ENCODE measurements at places on chromosomes 1 and 21.

GRCh38 chr1:10415211-10415930 is 14.9 kb upstream of the CENPS start:
- DNase-seq = peak; percentile 87

DNA sequence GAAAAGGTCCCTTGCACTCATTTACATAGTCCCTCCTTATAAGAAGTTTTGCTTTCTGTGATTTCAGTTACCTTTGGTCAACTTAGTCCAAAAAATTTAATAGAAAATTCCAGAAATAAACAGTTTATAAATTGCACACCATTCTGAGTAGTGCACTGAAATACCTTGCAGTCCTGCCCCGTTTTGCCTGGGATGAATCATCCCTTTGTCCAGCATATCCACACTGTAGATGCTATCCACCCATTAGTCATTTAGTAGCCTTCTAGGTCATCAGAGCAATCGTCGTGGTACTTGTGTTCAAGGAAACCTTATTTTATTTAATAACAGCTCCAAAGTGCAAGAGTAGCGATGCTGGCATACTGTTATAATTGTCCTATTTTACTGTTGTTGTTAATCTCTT is 38.0 kb downstream of the SPRTN start:
- DNase-seq = no peak

- no peak for DNase-seq
Observed at GRCh38 chr1:215056584-215056983, 26.0 kb upstream of the KCNK2 start.

DNA sequence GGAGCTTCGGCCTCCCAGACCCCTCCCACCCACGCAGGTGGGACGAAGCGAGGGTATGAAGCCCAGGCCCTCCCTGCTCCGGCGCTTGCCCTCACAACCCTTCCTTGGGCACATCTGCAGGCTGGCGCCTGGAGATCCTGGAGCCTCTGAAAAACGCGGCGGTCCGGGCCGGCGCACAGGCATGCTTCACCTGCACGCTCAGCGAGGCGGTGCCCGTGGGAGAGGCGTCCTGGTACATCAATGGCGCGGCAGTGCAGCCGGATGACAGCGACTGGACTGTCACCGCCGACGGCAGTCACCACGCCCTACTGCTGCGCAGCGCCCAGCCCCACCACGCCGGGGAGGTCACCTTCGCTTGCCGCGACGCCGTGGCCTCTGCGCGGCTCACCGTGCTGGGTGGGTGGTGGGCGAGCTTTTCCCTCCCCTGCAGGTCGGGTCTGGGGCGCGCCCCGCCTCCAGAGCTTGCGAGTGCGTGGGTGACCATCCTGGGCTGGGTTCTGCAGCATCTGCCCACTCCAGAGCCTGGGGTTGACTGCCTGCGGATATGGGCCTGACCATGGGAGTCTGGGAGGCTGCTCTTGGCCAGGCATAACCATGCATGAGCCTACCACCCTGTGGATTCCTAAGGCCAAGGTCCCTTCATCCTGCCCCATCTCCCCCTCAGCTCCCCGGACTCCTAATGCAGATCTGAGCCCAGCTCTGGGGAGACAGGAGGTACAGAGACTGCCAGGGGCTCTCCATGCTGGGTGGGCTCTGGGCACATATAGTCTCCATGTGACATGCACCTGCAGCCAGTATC is 89.8 kb downstream of the TRIM11 start:
- no peak for DNase-seq

DNA sequence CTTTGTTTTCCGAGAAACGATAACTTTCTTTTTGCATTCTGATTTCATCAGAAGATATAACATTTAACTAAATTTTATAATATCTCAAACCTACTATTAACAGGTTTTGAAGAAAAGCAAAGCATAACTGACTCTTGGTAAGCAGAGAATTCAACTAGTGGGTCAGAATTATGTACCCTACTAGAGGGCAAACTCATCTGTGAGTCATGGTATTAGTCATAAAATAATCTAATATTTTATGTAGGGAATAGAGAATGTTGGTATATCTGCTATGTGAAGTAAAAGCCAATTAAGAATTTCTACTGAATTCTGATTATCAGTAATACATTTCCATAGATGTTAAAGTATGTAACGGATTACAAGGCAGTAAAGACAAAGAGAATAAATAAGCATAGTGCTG is 56.8 kb downstream of the USP1 start:
- DNase-seq = no peak

DNA sequence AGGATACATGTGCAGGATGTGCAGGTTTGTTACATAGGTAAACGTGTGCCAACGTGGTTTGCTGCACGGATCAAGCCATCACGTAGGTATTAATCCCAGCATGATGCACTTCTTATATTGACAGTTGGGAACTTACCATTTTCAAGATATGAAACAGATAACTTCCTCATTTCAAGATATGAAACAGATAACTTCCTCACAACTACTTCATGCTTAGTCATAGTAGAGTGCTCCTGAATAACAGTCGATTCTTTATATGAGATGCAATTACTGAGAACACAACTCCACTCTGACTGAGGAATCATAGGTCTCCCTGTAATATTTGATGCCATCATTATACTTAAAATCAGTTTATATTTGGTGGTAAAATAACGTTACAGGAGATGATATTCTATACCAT is 1124.3 kb downstream of the AMY1C start:
- DNase-seq = no peak

DNA sequence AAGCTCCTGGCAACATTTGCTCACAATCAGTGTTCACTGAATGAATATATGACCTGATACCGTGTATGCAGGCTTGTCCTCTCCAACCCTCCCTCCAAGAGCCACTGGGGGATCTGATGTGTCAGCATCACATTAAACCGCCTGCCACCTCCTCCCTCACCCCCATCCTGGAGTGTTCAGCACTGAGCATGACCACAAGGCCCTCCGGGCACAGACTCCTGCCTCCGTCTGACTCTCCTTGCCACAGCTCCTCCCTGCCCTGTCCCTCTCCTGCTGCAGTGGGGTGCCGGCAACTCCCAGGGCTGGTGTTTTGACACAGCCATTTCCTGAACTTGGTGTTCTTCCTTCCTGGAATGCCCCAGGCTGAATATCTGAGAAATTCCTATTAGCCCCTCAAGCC is 136.7 kb downstream of the FCRL5 start:
- DNase-seq = no peak

GRCh38 chr1:173451981-173452380 is 25.2 kb upstream of the PRDX6 start:
- DNase-seq = no peak

DNA sequence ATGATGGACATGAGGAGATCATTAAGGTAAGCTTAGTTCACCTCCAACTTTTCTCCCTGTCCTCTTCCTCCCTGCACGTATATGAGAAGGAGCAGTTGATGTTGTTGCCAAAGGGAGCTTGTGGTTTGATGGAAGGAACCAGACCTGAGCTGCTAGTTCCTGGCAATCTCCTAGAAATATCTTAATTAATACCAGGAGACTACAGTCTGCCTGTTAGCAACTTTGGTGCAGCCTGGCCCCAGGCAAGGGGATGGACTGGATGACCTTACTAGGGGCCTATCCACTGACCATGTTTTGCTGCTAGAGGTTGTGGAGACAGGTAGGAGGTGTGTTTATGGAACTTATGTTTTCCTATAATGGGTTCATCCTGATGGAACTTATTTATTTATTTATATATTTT is 22.6 kb downstream of the TUFT1 start:
- DNase-seq = no peak

DNA sequence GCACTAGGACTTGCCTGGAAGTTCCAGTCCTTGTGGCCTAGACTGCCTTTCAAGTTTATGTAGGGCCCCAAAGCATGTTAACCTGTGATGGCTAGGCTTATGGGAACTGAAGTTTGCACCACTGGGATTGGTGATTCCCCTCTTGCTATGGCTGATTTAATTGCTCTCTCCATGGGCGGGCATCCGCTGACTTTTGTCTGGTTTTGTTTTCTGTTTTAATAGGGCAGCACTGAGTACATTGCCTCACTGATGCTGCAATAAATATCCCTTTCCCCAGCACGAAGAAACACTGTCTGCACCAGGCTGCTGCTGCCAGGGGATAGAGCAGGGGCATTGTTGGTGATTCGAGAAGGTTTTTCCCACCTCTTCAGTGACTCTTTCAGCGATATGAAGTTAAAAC is 73.3 kb upstream of the PDE4B start:
- DNase-seq = no peak

DNA sequence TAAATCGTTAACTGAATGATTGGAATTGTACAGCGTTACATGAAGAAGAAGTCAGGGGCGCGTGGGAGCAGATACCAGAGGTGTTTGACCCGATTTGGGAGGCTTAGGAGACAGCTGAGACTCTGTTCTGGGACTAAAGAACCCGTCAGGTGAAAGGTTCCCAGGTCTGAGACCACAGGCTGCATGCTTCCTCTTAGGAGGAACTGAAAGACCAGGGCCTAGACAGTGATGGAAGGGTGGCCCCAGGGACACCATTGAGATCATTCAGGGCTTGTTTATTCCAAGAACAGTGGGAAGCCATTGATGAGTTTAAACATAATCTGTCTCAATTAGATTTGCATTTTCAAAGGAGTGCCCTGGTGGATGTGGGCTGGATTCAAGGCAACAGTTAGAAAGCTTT is 904 bp downstream of the KLF17 start:
- DNase-seq = no peak

DNA sequence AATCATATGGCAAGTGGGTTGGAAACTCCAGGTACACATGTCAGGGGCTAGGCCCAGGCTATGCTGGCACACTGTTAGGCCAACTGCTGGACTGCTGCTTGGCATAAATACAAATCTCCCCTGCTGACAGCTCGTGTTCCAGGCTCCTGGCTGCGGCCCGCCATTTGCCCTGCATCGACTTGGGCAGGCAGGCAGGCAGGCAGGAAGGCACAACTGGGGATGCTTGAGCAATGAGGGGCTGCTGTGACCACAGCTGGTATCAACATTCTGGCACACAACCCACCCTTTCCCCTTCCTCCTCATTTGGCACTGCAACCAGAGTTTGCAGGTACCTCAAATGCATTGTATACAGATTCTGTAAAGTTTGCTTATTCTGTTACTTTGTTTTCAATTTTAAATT is 53.2 kb downstream of the SAMSN1 start:
- DNase-seq = no peak

- no peak for DNase-seq
Observed at GRCh38 chr1:14661222-14661621, 62.7 kb downstream of the KAZN start.

DNA sequence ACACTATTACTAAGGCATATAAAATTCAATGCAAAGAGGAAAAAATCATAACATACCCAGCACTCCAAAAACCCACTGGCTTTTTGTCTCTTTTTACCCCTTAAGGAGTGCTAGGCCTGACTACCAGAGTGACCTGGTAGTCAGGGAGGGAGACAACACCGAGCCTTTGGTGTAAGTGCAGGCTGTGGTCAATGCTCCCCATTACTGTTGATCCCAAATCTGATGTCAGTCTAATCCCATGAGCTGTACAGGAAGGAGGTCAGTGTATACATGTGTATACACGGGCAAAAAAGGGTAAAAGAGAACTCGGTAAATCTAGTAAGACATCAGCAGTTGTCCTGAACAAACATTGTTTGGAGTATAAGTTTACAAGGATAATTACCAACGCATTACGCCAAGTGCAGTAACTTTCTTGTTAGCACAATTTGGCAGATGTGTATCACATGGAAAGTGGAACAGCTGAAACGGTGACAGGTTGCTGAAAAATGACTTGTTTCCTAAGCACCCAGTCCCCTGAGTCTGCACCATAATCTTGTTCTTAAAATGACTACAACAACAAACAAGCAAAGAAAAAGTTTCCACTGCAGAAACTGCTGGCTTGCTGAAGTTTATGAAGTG is 217.9 kb downstream of the KCNH1 start:
- no peak for DNase-seq

DNA sequence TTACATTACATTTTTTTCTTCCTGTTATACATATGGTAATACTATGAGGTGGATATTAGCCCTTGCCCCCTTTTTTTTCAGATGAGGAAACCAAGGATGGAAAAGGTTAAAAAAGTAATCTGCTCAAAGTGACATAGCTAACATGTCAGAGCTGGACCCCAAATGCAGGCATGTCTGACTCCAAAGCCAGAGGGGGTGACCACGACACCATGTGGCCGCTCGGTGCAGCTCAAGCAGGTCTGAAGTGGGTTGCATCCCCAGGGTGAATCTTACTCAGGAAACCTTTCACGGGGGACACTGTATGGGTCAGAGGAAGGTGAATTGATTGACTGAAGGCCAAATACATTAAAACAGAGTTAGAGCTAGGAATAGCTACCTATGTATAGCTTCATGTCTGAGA is 34.8 kb downstream of the CD34 start:
- peak; percentile 52 for DNase-seq

GRCh38 chr1:64960731-64961130 is 5.6 kb downstream of the JAK1 start:
- DNase-seq = no peak

DNA sequence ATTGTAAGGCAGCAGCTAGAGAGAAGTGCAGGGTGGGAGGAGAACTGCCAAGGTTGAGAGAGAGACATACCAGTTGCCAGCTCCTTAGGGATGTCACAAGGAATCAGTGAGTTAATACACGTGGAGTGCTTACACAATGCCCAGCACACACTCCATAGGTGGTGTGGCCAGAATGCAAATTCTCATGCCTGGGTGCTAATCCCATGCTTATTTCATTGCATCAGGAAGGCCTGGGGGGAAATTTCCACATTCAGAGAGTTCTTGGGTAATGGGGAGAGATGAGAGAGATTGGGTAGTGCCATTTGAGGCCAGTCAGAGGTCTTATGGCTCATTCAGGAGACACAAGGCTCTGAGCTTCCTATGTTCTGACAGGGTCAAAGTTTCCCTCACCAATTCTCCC is 38.7 kb downstream of the GJA5 start:
- no peak for DNase-seq

DNA sequence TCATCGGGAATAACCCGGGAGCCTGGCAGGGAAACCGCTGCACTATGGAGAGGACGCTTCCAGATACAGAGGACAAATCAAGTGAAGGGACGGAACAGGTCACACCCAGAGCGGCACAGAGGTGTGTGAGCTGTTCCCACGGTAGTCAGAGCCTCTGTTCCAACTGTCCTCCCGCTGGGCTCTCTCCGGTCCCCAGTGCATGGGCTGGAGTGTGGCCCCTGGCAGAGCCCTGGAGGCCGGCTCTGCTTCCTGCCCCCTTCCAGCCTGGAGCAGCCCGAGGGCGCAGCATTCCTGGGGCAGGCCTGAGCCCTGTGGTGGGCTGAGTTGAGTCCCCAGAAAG is 11.9 kb upstream of the ZBTB21 start:
- no peak for DNase-seq

DNA sequence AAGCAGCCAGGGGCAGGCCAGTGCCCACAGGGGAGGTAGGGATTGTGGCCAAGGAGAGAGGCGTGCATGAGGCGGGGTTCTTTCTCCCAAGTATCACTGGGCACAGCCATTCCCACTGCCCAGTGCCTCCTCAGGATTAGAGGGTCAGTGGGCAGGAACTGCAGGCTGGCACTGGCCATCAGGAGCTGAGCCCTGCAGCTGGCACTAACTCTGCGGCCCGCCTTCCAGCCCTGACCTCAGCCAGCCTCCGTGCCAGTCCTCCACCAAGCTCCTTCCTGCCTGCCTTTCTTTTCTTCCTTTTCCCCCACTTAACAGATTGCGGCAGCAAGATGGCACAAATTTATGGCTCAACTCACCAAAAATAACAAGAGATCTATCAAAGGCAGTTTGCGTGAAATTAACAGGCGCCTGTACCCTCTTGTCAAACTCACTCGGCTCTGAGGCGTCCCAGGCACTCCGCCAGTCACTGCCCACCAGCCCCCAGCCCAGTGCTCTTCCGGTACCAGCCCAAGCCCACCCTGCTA is 11.1 kb downstream of the ADGRB2 start:
- DNase-seq = no peak

Measured in K562 (cell line).